ENCODE measurements at places on chromosomes 12 and 14.

DNA sequence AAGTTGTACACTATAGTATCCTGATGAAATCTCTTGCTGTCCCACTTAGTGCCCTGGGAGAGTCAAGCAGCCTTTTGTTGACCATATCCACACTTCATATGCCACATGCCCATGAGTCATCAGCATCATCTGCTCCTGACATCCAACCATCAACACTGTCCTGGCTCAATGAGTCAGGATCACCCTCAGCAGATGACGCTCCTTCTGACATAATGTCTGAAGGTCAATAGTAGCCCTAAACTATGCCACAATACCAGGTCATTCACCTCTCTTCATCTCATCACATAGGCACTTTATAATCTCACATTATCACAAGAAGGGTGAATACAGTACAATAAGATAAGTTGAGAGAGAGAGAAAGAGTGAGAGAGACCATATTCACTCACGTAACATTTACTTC is 369.0 kb upstream of the FAR2 start:
- no peak for DNase-seq

DNA sequence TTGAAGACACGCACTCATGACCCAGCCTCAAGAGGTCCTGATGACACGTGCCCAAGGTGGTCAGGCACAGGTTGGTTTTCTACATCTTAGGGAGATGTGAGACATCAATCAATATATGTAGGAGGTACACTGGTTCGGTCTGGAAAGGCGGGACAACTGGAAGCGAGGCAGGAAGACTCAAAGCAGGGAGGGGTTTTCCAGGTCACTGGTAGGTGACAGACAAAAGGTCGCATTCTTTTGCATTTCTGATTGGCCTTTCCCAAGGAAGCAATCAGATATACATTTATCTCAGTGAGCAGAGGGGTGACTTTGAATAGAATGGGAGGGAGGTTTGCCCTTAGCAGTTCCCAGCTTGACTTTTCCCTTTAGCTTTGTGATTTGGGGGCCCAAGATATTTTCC is 38.6 kb downstream of the GLT1D1 start:
- DNase-seq, result no peak

DNA sequence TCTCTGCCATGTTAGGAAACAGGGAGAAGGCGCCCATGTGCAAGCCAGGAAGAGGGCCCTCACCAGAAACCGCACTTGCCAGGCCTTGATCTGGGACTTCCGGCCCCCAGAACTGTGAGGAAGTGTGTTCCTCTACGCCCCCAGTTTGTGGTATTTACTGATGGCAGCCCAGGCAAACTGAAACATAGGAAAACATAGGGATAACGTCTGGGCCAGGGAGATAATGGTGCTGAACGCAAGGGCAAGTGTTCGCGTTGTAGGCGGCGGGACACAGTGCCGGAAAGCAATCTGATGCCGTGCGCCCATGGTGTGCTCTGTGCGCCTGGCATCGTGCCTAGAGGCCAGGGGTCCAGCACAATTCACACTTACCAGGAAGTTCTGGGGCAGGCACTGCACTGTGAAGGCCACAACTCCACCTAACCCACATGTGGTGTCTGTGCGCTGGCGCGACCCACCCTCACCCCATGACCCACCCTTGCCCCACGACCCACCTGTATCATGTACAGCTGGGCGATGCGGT is 53.6 kb downstream of the ARL6IP4 start:
- no peak for DNase-seq

- DNase-seq, result no peak
These were observed 319 bp downstream of the GALNT6 start for GRCh38 chr12:51390891-51391282.

DNA sequence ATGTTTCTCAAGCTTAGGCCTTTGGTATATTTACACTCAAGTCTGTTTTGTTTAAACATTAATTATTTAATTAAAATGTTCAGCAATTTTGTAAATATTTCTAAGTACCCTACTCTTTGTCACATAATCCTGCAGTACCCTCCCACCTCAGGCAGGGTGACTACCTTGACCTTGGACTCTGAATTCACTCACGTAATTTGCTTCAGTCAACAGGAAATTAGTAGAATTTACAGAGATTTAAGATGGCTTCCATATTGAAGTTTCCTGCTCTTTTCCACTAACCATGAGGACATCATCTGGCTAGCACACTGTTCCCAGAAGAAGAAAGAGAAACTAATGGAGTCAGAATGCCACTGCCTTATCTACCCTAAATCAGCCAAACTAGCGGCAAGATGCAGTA is 967 bp upstream of the TAS2R19 start:
- no peak for DNase-seq

- no peak for DNase-seq
These were observed at the start of gene CD163 for GRCh38 chr12:7503686-7504415. Gene CD163, minus strand, starts transcription at chr12:7503777. Its CDS starts 87 bp downstream, at chr12:7503690.

DNA sequence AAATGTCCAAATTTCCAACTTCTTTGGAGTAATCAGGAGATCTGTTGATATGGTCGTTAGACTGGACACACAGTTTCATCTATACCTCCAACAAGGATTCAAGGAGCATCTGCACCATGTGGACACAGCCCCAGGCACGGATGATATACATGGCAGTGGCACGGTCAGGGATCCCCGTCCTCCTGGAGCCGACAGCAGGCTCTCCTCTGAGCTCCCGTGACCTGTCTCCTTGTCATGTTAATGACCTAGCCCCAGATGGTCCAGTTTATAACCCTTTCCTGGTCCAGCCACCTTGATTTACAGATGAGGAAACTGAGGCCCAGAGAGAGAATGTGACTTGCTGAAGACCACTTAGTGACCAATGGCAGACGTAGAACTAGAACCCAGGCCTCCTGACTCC is 16.5 kb upstream of the SERPINA4 start:
- no peak for DNase-seq

DNA sequence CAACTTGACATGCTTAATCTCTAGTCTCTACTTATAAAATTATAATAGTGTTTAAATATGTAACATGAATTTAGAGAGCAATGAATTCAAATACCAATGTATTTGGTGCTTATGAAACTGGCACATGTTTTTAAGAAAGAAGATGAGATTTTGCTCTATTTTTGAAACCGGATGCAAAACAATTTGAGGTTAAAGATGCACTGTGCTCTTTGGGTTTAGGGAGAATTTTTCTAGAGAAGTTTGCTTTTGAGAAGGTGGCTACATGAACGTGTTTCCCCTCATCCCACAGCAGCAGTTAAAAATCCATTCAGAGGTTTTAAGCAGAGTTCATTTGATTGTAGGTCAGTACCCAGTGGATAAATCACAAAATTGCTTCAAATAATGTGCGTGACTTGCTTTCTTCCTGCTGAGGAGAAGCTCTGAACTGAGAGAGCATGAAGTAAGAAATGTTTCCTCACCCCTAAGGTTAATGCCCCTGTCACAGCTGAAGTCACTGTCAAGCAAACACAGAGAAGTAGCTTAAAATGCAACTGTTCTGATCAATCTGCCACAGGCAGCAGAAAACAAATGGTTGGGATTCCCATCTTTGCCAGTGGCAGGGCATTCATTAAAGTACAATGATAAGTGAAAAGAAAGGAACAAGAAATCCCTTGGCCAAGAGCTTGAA is 241.9 kb upstream of the SYT1 start:
- no peak for DNase-seq

GRCh38 chr14:85566603-85567002 is 36.7 kb downstream of the FLRT2 start:
- no peak for DNase-seq

DNA sequence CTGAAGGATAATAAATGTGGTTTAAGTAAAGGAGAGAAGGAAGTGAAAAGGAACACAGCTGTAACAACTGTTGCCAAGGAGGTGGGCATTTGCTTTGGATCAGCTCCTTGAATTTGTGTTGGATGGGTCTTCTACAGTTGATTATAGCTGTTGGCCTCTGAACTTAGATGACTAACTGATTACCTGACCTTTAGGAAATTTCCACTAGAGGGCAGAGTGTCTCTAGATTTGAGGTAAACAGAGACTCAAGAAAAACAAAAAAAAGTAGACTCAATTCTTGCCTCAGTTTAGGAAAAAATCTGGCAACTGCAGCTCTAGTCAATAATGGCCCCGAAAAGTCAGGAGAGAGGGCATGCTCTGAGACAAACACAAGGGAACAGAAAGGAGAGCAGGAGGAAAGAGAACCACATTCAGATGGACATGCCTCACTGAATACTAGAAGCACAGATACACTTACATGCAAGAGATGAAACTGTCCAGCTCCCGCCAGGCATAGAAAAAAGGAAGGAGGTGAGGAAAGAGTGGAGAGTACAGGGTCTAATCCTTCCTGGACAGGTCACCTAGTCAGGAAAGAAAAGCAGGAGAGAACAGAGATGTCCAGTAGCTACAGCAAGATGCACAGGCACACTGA is 20.6 kb downstream of the COX14 start:
- no peak for DNase-seq
